NCI-H1417 (cell line): ENCODE measurements at places on chromosomes 7 and 10.

GRCh38 chr10:86795353-86795752, 38.9 kb downstream of the BMPR1A start:
- peak; percentile 16 for DNase-seq

DNA sequence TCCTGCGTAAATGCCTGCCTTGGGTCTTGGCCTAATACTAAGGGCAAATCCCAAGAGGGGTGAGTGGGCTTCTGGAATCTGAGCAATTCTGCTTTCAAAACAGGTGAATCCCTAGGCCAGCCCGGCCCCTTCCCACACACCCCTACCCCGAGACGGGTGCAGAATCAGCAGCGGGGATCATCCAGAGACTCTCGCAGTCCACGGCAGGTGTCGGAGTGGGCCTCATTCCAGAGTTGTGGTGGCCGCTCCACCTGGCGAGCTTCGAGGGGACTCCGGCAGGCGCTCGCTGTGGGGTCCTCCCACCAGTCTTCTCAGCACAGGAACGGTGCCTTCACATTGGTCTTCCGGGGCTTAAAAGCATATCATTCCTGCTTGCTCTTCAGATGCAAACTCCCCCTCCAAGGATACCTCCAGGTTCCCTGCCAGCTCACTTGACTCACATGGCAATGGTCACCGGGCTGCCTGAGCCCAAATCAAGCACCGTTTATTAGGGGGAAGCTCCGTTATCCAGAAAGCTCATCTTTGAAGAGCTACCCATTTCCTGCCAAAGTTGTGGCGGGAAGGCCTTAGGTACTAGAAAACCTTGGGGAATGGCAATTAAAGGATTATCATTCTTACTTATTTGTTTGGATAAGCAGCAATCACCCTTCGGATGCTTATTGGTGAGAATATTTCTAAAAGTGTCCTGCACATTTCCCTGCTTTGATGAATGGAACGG, 67.6 kb downstream of the PRKAG2 start:
- no peak for DNase-seq

- peak; percentile 28 for DNase-seq
Observed at GRCh38 chr10:70664702-70665195, 7.6 kb upstream of the ADAMTS14 start.

DNA sequence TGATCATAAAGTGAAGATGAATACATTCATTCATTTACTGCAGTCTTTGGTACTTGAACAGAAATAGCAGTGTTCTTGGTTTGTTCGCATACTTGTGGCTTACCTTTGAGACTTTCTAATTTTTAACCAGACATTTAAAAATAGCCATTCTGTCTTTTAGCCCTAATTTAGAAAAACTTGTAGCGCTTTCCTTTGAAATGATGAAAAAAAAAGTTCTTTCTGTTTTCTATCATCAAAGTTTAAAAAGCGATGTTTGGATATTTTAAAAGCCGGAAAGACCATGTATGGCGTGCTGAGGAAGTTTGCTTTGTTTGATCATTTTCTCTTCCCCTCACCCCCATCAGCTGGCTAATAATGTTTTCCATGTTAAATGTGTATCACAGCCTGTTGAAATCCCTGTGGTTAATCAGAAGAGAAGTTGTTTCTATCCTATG, 116.3 kb downstream of the CUX1 start:
- no peak for DNase-seq

GRCh38 chr7:157568770-157569584, 232.2 kb downstream of the DNAJB6 start:
- peak; percentile 99 for DNase-seq

DNA sequence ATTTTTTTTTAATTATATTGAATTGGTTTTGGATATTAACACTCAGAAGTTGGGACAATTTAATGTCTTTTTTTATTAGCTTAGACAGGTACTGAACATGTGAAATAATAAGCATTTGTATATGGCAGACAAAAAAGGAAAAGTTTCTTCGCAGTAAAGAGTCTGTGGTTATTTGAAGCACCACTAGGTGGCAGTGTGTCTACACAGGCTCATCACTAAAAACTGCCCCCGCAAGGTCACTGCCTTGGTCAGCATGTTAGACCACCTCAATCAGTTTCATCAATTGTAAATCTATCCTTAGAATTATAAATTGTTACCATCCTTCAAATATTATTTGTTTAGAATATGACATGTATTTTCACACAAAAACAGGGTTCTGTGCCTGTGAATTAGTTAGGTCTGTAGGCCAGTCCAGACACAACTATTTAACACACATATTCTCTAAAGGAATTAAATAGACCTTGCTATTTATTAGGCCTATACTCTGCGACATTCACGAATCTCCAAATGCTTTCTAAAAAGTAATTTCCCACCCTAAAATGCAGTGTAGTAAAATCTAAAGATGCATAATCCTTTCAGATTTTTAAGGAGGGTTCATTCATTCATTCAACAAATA, 17.0 kb downstream of the PNLIPRP3 start:
- peak; percentile 8 for DNase-seq

- DNase-seq, result no peak
Observed at GRCh38 chr7:5797716-5798115, 16.3 kb upstream of the RNF216 start.

DNA sequence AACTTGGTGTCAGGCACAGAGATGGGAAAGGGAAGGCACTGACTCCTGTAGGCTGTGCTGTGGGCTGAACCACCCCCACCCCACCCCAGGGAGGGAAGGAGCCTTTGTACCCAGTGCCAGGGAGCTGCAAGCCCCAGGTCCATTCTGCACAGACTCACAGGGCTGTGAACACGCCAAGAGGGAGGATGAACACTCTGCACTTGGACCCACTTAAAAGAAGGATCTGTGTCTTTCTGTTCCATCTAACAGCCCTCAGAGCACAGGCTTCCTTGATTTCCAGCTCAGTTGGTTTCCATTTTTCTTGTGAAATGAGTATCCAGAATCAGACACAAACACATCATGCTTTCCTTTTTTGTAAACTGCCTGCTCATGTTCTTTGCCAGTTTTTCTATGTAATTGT, 84.9 kb downstream of the GRB10 start:
- no peak for DNase-seq

DNA sequence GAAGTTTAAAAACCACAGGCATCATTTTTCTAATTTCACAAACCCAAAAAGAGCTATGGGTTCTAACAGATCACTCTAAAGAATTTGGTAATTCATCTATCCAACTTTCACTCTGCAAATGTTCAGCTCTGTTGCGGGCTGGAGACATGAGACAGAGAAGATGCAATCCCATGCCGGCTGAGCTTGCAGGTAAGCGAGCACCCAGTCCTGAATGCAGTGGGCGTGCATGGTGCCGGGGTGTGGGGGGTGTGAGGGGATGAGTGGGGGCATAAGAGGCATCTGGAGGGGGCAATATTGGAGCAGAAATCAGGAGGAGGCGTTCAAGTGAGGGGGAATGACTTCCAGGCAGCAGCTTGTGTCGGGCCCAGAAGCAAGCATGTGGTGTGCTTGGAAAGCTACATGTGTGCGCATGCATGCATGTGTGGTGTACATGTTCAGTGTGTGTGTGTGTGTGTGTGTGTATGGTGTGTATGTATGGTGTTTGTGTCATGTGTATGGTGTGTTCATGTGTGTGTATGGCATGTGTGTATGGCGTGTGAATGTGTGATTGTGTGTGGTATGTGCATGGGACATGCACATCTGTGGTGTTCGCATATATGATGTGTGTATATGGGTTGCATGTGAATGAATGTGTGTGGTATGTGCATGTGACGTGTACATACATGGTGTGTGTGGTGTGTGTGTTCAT, 172.9 kb downstream of the PRKCQ start:
- no peak for DNase-seq
